ENCODE measurements at places on chromosomes 13 and 19.
A peak's percentile ranks its signal among the peaks of the same experiment; 100 is the strongest.

GRCh38 chr13:50892210-50892944, 17.2 kb upstream of the RNASEH2B start:
- DNase-seq = no peak

- DNase-seq = no peak
Observed at GRCh38 chr13:27110056-27110746, 61.4 kb downstream of the USP12 start.

- no peak for DNase-seq
Observed at GRCh38 chr13:54802226-54802625, 1773.6 kb downstream of the OLFM4 start.

DNA sequence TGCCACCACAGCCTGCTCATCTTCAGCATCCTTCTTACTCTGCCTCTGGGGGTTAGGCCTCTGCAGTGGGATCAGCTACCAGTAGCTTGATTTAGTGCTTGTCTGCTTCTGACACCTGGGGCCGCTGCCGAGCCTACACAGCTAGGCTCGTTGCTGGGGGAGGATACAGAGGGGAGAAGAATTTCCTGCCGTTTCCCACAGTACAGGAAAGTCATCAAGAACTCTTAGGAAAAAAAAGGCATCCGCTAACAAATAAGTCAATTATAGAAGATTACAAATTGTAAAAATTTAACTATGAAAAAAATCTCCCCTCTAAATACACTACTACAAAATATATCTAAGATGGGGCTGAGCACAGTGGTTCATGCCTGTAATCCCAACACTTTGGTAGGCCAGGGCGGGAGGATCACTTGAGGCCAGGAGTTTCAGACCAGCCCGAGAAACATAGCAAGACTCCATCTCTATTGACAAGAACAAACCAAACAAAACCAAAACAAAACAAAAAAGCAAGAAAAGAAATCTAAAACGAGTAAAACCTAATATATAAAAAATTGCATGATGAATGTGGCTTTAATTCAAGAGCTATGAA, 26.7 kb downstream of the LATS2 start:
- DNase-seq = no peak

GRCh38 chr19:43818500-43818899, 8.6 kb upstream of the ZNF283 start:
- DNase-seq = no peak

DNA sequence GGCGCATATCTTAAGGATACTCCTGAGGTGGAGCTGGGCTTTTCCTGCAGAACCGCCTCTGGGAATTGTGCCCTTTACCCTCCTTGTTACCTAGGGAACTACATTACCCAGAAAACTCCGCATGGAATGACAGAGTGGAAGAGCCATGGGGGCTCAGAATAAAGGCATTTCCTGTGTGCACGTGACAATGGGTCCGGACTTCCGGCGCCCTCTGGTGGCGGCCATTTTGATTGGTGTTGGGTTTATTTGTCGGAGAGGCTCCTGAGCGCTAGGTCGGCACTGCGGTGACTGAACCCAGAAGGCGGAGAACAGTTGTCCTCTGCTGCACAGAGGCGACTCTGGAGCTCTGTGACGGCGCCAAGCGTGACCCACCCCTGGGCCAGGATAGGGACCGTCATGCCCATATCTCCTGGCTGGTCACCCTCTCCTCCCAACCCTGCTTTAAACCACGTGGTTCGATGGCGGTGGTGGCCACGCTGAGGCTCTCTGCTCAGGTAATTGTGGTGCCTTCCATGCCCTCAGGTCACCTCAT, at the start of gene ZNF587B:
Gene ZNF587B (plus strand): TSS at position 229 of the 532 bp plus-strand sequence. CDS start 230 bp downstream, at position 459.
- DNase-seq = no peak

GRCh38 chr19:54180691-54181091, 7.7 kb upstream of the TMC4 start:
- DNase-seq = no peak

GRCh38 chr19:50933640-50934039, 19.2 kb downstream of the KLK5 start:
- no peak for DNase-seq

DNA sequence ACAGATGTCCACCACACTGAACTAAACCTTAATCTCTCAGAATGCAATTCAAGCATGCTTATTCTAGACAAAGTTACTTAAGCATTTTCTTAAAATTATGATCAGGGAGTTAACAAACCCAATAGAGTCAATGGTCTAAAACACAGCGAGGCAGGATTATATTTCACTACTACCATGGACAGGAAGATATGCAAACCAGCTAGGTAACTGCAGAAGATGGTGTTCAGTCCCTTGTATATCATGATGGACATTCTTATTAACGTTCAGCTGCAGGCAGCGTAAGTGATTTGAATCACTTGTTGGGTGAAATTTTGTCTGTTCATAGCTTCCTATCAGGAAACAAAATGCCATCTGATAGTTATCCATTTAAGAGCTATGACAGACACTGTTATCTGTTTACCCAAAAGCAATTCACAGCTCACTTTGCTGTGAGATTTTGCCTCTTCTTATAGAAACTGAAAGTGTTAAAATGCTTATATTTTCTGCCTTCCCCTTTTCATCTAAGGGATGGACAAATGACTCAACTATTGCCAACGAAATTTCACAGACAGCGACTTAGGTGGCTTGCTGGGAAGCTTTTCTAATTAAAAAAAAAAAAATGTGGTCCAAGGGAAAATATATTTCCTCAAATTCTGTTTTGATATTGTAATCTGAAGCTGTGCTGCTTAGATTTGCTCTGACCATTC, 591.9 kb downstream of the DACH1 start:
- no peak for DNase-seq

DNA sequence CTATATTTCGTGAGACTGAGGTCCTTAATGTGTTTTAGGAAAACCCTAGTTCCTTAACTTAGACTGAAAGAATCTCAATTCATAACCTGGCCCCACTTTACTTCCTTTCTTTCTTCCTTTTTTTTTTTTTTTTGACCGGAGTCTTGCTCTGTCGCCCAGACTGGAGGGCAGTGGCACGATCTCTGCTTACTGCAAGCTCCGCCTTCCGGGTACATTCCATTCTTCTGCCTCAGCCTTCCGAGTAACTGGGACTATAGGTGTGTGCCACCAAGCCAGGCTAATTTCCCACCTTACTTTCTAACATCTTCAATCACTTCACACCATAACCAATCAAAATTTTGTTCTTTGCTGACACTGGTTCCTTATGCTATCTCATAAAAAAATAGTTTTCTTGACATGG, 2097.0 kb downstream of the PCDH9 start:
- no peak for DNase-seq

- DNase-seq = no peak
Observed at GRCh38 chr13:30700364-30700763, 35.0 kb upstream of the ALOX5AP start.

- no peak for DNase-seq
Observed at GRCh38 chr13:27259831-27260230, 8.5 kb downstream of the RPL21 start.

DNA sequence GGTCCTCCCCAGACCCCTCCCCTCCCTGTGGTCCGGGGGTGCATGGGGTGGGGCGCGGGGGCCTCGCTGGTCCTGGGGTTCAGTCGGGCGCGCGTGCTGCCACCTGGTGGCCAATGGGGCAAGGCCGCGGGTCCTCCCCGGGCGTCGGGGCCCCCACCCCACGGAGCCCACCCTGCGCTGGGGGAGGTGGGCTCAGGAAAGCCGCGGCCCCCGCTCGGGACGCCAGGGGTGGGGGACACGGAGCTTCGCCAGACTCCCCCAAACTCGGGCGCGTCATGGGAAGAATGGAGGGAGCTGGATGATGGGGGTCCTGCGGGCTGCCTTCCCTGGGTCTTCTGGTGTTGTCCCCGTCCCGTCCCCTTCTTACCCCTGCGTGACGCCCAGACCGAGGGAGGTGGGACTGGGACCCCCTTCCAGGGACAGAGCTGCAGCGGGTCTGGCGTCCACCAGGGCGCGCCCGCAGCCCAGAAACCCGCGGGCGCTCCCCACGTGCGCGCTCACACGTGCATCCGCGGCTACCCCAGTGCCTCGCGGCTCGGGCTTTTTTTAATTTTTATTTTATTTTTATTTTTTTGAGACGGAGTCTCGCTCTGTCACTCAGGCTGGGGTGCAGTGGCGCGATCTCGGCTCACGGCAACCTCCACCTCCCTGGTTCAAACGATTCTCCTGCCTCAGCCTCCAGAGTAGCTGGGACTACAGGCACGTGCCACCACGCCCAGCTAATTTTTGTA, 19.8 kb upstream of the TCF3 start:
- peak; percentile 23 for DNase-seq

- no peak for DNase-seq
Observed at GRCh38 chr13:100600915-100601314, 12.3 kb upstream of the GGACT start.

GRCh38 chr19:40262422-40262821, 22.7 kb downstream of the AKT2 start:
- no peak for DNase-seq

GRCh38 chr19:51121257-51121656, 3.4 kb upstream of the SIGLEC9 start:
- no peak for DNase-seq

DNA sequence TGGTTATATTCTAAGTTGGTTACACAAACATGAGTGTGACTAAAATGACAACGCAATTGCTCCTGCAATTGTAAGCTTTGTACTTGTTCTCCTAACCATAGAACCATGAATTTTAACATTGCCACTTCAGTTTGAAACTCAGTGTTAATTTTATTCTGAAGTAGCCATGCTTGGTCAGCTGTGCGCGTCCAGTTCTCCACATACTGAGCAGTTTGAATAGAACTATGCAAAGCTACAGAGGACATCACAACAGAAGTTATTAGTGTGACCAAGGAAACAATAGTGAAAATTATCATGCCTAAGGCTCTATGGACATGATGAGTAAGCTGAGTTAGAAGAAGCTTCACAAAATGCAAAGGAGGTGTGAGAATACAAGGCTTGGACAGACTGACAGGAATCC, 19.6 kb upstream of the ZNF100 start:
- no peak for DNase-seq

GRCh38 chr13:39892721-39893685, 237.5 kb downstream of the COG6 start:
- no peak for DNase-seq

DNA sequence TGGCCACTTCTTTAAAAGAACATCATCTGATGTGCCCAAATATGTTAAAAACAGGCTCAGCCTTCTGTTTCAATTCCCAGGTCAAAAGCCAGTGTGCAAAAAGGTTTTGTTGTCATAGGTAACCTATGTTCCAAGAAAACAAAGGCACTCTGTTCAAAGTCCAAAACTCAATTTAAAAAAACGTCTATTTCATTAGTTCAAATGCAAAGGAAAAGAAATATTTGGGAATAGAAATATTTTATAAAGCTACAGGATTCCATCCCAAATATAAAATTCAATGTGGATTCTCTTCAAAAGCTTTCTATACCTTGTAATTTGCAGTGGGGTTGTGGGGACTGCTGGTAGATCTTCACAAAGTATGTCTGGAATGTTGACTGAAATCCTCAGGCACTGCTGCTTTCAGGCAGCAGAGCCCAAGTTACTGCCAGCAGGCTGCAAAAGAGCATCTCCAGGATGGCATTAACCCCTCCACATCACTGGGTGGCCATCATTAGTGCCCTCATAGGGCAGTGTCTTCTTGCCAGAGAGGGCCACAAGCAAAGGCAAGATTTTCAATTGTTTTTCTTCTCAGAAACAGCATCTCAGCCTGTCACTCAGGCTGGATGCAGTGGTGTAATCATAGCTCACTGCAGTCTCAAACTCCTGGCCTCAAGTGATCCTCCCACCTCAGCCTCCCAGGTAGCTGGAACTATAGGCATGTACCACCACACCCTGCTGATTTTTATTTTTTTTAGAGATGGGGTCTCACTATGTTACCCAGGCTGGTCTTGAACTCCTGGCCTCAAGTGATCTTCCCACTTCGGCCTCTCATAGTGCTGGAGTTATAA, 22.8 kb upstream of the STK24 start:
- no peak for DNase-seq

DNA sequence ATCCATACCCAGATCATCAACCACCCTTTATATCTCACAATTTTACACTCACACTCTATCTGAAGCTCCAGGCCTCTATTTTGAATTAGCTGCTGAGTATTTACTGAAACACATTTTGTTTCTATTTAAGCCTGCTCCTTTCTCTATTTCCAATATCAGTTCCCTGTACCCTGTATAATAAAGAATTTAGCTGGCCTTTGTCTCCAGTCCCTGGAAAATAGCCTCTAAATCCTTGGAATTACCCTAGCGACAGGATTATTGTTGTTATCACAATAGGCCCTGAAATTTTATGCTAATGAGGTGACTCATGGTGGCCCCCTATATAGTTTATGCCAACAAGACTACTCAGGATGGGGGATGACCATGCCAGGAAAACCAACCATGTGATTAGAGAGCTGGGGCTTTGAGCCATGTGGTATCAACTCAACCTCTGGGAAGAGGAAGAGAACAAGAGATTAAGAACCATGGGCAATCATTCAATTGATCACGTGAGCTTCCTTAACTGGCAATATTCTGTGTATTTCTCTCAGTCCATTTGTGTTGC, 72.7 kb downstream of the KATNAL1 start:
- no peak for DNase-seq
